ENCODE measurements at places on chromosomes 13 and 19.

GRCh38 chr19:27824108-27824507, 1388.8 kb downstream of the UQCRFS1 start:
- DNase-seq, result no peak

- DNase-seq, result no peak
Measured at GRCh38 chr13:48142436-48142835, 47.5 kb upstream of the MED4 start.

DNA sequence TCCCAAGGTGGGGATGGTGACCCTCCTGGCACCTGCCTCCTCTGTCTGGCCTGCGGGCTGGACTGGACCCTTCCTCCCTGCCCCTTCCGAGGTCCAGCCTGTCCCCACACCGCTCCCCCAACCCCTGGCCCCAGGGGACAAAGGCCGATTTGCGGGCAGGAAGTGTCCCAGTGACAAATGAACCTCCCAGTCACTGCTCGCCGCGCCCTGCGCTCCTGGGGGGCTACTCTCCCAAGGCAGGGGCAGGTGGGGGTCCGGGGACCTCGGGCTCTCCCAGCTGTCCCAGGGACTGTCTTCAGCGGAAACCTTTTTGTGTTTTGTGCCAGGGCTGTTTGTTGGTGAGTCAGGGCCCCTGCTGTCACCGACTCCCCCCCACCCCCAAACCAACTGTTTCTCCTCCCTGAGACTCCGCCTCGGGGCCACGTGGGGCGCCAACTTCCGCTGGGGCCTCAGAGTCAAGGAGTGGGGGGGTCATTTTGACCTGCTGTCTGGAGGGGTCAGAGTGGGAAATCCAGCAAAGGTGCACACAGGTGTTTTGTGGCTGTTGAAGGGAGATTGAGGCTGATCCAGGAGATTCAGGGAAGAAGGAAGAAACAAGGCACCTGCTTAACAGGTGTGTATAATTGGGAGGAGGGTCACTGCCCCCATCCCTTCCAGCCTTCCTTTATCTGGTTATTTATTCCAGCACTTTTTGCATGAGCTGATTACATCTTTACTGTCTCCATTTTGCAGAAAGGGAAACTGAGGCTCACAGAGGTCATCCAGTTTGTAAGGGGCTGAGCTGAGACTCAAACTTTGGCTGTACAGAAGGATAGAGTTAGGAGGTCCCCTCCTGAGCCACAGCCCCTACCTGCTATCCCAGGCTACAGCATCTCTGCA, 831 bp downstream of the PGPEP1 start:
- peak; percentile 31 for DNase-seq

- DNase-seq, result no peak
Measured at GRCh38 chr13:27522847-27523246, 72.5 kb upstream of the MTIF3 start.

GRCh38 chr13:51923983-51924539, 62.3 kb downstream of the CCDC70 start:
- no peak for DNase-seq

DNA sequence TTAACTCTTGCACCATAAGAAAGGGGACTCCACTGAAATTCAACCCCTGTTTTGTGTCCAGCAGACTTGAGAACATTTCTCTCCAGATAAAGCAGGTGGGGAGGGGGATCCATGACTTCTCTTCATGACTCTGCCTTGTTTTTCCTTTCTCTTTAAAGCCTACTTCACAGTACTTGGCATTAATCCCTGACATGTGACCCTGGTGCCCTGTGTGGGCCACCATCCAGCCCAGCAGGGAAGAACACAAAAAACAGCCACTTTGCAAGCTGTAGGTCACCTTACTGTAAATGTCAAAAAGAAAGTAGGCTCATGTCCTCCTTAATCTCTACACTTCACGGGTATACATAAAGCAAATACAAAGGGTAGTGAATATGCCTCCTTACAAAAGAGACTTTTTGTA, 30.3 kb upstream of the TPP2 start:
- no peak for DNase-seq

DNA sequence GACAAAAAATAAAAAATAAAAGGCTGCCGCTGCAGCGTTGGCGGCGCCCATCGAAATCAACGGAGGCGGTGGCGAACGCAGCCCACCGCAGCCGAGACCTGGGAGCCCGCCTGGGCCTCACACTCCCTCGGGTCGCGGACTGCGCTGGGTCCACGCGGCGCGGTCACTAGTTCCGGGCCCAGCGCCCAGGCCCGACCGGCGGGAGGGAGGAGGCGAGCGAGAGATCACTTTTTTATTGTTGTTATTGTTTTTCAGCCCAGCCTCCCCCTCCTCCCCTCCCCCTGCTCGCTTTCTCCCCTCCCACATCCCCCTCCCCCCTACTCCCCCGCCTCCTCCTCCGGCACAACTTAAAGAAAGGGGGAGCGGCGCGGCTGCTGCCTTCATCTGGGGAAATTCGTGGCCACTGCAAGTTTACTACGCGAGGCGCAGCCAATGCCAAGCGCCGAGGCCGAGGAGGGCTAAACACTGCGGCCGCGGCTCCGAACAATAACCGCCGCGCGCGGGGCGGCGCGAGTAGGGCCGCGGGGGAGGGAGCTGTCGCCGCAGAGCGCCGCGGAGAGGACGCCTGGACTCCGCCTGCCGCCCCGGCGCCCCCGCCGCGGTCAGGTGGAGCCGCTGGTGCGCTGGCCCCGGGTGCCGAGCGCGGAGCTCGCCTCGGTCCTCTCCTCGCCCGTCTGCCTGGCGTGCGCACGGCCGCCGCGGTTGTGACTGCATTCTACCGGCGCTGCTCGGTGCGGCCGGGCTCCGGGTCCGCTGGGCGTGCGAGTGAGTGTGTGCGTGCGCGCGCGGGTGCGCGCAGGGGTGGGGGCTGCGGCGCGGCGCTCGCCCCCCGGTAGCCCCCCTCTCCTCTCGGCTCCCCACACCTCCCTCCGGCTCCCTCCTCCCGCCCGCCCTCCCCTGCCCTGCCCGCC, 505 bp upstream of the ZIC2 start:
- DNase-seq, result no peak

DNA sequence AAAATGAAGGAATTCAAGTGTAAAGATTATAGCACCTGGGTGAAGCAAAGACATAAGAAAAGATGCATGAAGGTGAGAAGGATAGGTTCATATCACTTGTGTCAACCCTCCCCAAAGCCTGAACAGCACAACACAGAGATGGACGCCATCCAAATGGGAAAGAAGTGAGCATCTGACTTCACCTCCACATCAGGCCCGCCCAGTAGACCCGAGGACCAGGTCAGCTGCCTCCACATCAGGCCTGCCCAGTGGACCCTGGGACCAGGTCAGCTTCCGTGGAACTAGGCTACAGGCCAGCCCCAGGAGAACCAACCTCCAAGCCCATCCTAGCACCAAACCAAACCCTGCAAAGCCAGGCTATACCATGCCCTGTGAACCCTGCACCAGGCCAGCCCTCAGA, 862.9 kb downstream of the UQCRFS1 start:
- DNase-seq, result no peak

- peak; percentile 2 for DNase-seq
Measured at GRCh38 chr13:60028021-60028420, 135.7 kb downstream of the DIAPH3 start.

GRCh38 chr13:75445717-75446499, 36.1 kb downstream of the TBC1D4 start:
- DNase-seq, result no peak

All from globus pallidus (tissue), 1 donor.